Caco-2 (cell line): ENCODE measurements at places on chromosomes 16 and 17. TPM values are rescaled to one million over a fixed set of nuclear protein-coding genes. Genes with fewer than 3 reads are reported as not detected.

- DNase-seq = no peak
Observed at GRCh38 chr17:81111066-81111465, 54.2 kb upstream of the PVALEF start.

DNA sequence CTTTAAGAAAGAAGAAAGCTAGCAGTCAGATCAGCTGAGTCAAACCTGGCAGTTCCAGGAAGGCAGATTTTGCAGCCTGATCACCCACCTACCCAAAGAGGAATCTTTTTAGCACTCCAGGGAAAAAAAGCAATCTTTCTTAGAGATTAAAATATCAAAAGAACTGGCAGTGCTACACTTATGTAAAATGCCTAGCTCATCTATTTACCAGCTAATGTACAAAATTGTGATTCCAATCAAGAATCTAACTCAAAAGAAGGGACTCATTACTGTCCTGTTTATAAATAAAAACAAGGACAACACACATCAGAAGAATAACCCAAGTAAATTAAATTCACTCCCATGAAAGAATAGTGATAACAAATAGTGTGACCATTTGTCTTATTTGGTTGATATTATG lies 222.4 kb upstream of the ERCC4 start:
- DNase-seq = no peak

Gene ANKRD40CL
- total RNA-seq = 11.2 and 11.4 TPM in 2 replicates

DNA sequence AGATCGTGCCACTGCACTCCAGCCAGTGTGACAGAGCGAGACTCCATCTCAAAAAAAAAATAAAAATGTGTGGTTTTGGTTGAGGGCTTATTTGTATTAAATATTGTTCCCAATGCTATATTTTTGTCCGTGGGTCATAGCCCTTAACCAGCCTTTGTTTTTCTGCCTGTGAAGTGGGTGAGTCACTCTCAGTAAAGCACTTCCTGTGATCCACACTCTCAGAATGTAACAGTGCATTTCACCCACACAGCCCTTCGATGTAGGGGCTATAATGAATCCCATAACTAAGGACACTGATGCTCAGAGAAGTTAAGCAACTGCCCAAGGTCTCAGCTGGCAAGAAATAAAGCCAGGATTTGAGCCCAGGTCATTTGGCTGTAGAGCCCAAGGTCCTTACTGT lies 34.7 kb upstream of the POLR3E start:
- DNase-seq = no peak

Gene TMC8
- total RNA-seq = not detected in 2 replicates

Gene GPR179
- total RNA-seq = 0.05 TPM in 1 of 2 replicates, not detected in the other

DNA sequence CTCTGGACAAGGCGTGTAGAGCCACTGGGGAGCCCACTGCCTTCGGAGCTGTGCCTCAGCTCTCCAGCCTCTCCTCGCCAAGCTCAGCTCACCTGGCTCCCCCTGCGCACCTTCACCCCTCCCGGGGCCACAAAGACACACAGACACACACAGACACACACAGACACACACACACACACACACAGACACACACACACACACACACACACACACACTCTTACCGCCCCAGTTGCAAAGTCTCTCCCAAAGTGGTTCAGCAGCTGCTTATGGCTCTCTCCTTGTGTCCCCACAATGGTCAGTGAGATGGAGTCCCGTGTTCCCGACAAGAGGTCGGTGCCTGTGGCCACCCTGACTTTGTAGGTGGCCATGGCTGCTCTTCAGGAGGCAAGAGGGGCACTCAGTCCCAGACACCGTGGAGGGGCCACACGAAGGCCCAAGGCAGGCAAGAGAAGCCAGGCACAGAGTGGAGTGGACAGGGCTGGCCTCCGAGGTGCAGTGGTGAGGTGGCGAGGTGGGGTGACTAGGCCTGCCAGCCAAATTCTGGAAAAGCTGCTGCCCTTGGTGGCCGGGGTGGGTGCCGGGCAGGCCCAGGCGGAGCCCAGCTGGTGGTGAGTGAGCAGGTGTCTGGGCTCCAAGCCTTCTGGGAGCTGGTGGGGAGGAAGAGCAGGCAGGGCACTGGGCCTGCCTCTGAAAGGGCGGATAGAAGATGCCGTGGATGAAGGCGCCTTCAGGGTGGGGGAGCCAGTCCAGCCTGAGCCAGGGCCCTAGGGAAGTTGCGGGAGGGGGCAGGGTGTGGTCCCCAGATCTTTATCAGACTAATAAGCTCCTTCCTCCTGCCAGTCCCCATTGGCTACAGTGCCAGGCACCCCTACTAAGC lies at the start of gene ALOX12B:
Gene ALOX12B, minus strand, starts transcription at position 642 of the 877 bp plus-strand sequence. Its CDS starts 274 bp downstream, at position 368.
- DNase-seq = no peak
